ENCODE measurements at places on chromosomes 16 and 17. TPM values are rescaled to one million over a fixed set of nuclear protein-coding genes. Genes with fewer than 3 reads are reported as not detected.

DNA sequence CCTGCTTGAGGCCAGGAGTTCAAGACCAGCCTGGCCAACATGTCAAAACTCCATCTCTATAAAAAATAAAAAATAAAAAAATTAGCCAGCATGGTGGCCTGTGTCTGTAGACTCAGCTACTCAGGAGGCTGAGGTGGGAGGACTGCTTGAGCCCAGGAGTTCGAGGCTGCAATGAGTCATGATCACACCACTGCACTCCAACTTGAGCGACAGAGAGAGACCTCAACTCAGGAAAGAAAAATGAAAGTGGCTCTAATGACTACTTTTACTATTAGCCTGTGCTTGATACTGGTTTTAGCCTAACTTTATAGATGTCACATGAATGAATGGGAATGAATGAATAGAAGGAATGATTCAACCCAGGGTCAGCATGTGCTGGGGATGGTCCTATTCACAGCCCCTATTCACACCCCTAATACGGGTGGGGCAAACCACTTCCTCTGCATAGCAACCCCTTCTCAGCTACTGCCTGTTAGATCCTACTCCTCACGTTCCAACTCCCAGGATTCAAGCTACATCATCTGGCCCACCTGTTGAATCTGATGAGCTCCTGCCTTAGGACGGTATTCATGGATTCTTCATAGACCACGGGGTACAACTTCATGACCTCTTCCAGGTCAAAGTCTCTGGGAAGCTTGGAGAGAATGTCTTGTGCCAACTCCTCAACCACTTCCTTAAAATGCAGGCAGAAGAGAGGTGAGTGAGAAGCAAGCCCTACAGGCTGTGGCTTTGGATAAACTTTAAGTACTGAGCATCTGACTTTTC, 40.5 kb downstream of the LYRM1 start:
- no peak for DNase-seq

GRCh38 chr17:57858838-57859237, 9.0 kb upstream of the MRPS23 start:
- DNase-seq: no peak

- no peak for DNase-seq
These were observed 139.3 kb downstream of the CDH11 start for GRCh38 chr16:64982581-64982980.

MT1A gene
- 3.4 TPM for total RNA-seq

GRCh38 chr16:27109666-27110523, 43.2 kb downstream of the C16orf82 start:
- peak; percentile 72 for DNase-seq

DNA sequence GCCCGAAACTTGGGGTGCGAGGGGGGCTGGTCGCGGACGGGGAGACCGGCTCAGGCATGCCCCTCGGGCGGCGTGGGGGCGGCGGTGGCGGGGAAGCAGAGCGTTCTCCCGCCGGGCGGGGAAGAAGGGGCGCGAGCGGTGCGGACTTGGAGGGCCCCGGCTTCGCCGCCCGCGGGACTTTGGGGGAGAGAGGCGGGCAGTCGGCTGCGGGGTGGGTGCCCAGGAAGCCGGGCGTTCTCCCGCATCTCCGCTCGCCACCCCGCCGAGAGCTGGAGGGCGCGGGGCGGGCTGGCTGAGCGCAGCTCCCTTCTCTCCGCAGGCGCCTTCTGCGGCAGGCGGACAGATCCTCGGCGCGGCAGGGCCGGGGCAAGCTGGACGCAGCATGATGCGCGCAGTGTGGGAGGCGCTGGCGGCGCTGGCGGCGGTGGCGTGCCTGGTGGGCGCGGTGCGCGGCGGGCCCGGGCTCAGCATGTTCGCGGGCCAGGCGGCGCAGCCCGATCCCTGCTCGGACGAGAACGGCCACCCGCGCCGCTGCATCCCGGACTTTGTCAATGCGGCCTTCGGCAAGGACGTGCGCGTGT, 772 bp downstream of the NTN1 start:
- no peak for DNase-seq

DNA sequence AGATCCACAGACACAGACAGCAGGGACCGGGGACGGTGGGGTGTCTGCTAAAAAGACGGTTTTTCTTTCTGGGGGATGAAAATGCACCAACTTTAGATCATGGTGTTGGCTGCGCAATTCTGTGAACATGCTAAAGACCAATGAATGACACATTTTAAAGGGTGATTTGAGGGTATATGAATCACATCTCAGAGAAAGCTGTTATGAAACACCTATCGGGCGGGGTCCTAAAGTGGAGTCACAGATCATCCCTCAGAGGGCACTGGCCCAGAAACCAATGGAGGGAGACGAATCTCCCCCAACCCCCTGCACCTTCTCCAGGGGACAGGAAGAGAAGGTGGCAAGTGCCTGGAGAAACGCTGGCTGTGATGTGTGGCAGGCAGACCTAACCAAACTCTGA, 26.0 kb downstream of the KLHDC4 start:
- DNase-seq: no peak

DNA sequence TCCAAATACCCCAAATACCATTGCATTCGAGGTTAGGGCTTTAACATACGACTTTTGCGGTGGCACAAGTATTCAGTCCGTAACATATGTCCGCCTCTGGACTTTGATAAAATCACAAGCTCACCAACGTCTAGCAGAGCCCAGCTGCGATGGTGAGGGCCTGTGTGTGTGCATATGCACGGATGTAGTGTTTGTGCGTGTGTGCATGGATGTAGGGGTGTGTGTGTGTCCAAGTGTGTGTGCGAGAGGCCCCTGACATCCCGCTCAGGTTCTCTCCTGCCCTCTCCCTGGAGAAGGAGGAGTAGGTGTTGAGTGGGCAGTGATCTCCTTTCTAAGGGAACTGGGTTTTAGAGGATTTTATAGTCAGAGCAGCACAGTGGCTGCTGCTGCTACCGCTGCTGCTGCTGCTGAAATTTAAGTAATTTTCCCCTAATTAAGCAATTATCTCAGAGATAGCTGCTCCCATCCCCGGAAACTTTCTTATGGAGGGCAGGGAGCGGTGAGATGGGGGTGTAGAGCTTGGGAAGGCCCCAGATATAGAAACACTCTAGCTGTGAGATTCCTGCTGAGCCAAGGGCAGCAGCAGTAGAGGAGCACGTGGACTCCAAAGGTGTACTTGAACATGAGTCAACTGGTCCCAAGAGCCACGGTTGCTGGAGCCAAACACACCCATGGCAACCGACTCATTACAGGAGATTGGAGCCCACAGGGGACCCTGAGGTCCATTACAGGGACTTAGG, 121.7 kb upstream of the SDK2 start:
- DNase-seq: no peak

GRCh38 chr17:14950216-14950615, 314.9 kb downstream of the PMP22 start:
- DNase-seq: no peak

- DNase-seq: no peak
These were observed 16.2 kb upstream of the ASGR2 start for GRCh38 chr17:7130621-7131422.
